ENCODE measurements at places on chromosomes 7 and 10.
A peak's percentile ranks its signal among the peaks of the same experiment; 100 is the strongest.

DNA sequence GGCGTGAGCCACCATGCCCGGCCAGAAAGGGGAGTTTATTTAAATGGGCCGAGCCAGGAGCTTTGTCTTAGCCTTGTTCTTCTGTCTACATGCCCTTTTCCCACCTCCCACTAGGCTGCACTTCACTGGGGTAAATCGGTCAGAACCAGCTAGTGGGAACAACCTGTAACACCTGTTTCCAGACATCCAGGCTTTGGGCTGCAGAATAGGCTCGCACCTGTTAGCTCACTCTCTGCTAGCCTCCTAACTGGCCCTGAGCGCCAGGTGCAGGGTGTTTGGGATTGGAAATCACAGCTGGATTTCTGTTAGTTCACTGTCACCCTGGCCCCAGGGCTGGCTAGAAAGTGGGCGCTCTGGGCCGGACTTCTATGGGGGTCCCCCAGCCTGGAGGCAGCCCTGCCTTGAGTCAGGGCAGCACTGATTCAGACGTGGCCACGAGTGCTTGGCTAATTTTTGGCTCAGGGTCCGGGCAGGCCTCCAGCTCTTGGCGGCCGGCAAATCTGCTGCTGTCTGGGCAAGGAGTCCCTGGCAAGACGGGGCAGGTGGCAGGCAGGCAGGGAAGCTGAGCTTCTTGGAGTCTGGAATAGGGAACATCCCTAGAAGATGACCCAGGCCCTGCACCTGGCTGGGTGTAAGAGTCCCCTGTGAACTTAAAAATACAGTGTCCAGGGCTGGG, 48.6 kb downstream of the GTF2IRD1 start:
- peak; percentile 82 for DNase-seq

GRCh38 chr10:44427037-44427436, 42.1 kb upstream of the CXCL12 start:
- DNase-seq: no peak

DNA sequence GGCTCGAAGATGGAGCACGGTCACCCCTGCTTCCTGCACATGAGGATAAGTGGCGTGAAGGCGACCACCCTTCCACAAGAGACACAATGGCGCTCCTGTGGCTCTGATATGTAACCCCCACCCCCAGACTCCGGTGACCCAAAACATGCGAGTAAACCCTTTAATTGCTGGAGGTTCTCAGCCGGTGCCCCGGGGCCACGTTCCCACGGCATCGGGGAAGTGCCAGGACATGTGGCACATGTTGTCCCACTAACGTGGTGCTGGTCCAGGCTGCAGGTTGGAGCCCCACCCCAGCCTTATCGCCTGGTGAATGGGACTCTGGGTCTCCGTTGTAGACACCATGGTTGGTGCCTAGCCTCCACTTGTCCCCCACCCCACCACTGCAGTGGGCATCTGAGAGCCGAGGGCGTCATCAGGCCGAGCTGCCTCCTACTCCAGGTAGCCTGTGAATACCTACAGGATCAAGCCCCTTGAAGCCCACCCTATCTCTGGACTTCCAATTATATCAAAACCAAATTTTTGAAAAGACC, 132.8 kb downstream of the PRKAG2 start:
- no peak for DNase-seq

- DNase-seq: no peak
Measured at GRCh38 chr7:276230-276835, 13.6 kb upstream of the FOXL3 start.

DNA sequence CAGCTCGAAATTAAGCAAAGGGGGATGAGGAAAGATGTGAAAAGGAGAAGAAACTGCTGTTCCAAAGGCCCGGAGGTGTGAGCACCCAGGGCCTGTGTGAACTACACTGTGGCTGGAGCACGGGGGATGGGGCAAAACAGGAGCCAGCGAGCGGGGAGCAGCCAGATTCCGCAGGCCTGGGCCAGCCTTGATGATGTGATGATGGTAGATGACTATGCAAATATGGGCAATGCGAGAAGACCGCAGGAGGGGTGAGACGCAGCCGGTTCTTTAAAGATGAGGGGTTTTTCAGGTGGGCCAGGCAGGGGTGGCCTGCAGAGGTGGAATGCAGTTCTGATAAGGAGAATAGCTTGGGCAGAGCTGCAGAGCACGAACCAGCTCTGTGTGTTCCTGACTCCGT, 61.5 kb downstream of the LANCL2 start:
- DNase-seq: no peak

DNA sequence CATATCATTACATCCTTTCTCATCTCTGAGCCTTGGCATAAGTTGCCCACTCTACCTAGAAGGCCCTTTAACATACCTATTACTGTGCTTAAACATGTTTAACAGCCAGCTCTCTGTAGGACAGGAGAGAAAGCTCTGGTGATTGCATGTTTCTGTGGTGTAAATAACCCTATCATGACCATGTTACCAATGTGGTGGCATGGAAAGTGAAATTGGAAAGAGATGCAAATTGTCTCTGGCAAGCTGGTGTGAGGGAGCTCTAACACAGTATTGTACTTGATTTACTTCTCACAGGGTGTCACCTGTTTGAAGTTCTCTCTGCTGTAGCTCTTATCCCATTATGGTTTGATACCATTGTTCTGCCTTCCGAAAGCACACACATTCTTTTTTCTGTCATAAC, 231.8 kb upstream of the DKK1 start:
- no peak for DNase-seq

GRCh38 chr7:129115676-129116075, 28.8 kb upstream of the TSPAN33 start:
- no peak for DNase-seq

DNA sequence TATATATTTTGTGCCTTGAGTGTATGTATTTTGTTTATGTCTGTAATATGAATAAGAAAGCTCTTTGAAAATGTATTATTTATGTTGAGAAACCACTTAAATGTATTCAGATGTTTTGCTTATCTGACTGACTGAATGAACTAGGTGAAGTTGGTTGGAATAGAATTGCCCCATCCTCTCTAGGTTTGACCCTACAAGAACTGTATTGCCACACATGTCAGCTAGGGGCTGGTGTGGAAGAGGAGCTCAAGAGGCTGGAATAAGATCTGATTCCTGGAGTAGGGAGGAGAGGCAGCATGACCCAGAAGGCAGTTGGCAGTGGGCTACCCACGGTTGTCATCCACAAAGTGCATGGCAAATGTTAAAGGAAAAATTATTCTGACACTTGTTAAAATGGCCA, 9.1 kb downstream of the SSMEM1 start:
- DNase-seq: no peak

GRCh38 chr7:133911724-133912123, 215.4 kb upstream of the LRGUK start:
- no peak for DNase-seq

DNA sequence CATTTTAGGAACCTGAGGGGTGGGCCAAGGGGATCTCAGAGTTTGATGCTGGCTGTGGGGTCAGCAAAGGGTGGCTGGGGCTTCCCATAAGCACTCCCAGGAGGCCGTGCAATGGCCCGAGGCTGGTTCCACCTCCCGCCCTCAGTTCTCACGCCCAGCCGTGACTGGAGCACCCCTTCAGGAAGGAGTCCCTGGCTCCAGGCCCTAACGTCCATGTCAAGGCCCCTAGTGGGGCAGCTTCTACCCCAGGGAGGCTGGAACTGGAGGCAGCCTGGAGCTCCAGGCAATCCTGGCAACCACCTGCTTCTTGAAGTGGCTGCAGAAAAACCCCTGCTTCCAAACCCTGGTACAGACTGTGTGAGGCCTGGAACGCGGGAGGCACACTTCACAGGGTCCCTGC, 165.5 kb downstream of the DIP2C start:
- no peak for DNase-seq

- DNase-seq: peak; percentile 69
Measured at GRCh38 chr10:72088889-72089575, 681 bp upstream of the SPOCK2 start.
